Activated T-cell treated with anti-CD3 and anti-CD28 coated beads, Interleukin-2, amount 50 U/mL, for 72 hours (primary cell): ENCODE measurements at places on chromosomes 11 and 22.

- DNase-seq, result no peak
Observed at GRCh38 chr11:132365650-132366049, 995.2 kb downstream of the NTM start.

- DNase-seq, result no peak
Observed at GRCh38 chr11:92793189-92793588, 176.3 kb upstream of the MTNR1B start.

- no peak for DNase-seq
Observed at GRCh38 chr11:70547386-70547785, 149.1 kb downstream of the CTTN start.

DNA sequence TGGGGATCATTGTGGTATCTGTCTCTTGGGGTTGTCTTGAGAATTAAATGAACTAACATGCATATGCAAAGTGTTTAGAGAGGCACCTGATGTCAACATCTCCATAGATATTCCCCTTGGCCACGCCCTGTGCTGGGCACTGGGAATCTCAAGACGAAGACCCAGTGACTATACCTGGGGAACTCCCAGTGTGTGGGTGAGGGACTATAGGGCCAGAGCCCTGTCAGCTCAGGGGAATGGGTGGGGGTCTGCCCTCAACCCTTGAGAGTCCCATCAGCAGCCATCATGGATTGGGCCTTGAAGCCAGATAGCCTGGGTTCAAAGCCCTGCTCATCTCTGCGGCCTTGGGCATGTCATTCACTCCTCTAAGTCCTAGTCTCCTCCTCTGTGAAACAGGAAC lies 21.6 kb upstream of the LMO1 start:
- no peak for DNase-seq

DNA sequence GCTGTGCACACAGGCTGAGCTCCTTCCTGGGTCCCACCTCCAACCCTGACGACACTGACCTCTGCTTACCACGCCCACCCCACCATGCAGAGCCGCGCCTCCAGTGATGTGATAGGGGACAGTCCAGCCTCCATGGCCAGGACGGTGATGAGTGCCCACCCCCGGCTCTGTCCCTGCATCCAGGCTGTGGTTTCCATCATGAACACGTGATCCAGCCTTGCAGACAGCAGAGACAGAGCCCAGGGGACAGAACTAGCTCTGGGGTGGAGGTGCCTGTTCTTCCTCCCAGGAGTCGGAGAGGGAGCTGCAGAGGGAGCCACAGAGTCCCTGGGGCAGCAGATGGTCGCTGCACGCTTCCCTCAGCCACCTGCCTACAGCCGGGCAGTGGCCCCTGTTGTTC lies 42.6 kb upstream of the IGSF9B start:
- DNase-seq, result no peak

GRCh38 chr22:30310881-30311771 lies 15.6 kb downstream of the TBC1D10A start:
- no peak for DNase-seq
